ENCODE measurements at places on chromosomes 6 and 20.

- no peak for DNase-seq
Measured at GRCh38 chr6:145071836-145072235, 663.5 kb downstream of the EPM2A start.

- no peak for DNase-seq
Measured at GRCh38 chr6:168534265-168534664, 93.3 kb downstream of the SMOC2 start.

DNA sequence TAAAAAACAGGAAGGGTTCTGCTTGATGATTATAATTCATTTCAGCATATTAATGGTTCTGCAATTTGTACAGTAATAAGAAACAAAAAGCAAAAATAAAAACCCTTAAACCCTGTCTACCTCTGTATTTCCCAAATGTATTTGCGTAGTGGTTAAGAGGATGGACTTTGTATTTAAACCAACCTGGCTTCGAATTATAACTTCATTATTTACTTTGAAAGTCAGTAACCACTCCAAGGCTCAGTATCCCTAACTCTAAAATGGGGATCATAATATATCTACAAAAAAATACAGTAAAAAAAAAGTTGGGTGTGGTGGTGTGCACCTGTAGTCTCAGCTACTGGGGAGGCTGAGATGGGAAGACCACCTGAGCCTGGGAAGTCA, 21.4 kb downstream of the PERP start:
- no peak for DNase-seq

- no peak for DNase-seq
Measured at GRCh38 chr6:110897433-110897832, 22.8 kb downstream of the AMD1 start.

DNA sequence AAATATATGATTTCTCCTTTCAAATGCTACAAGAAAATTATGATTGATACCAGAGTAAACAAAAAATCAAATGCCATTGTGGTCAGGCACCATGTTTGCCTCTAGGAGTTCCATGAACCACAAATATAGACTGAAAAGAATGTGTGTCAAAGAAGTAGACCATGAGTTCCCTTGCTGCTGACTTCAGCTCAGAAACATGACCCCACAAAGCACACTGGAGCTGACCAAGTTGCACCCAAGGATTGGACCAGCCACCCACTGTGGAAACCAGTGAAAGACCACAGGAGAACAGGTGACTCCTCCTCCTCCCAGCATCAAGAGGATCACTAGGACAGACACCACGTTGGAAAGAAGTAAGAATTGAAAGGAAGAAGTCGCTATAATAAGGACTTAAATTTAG, 90.8 kb upstream of the TENT5A start:
- no peak for DNase-seq

DNA sequence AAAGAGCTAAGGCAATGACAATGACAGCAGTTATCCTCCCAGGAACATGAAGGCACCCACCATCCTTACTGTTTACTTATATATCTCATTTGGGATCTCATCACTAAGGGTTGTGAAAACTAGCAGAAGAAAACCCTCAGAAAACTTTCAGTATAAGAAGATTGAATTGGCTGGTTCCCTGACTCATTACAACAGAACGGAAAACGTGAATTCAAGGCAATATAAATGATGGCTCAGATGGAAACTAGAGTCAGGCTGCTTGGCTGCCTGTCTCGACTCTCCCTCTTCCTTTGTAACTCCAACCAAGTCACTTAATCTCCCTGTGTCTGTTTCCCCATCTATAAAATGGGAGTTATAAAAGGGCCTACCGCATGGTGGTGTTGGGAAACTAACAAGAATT, 387.1 kb upstream of the JARID2 start:
- no peak for DNase-seq

DNA sequence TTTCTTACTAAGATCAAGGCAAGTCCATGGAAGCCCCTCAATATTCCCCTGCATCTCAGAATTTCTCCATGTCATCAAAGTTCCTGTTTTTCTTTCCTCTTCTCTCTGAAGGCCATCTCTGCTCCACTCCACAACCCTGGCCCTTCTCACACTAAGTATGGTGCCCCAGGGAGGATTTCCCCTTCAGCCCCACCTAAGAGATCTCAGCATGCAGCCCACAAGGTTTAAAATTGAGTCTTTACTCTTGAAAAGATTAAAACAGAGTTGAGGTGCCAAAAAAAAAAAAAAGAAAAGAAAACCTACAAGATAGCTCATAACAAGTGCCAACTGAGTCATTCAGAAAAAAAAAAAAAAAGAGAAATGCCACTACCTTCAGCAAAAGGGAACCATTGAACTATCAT, 36.5 kb upstream of the TNFAIP3 start:
- no peak for DNase-seq

- no peak for DNase-seq
Measured at GRCh38 chr6:156767603-156768467, 9.3 kb upstream of the ARID1B start.

DNA sequence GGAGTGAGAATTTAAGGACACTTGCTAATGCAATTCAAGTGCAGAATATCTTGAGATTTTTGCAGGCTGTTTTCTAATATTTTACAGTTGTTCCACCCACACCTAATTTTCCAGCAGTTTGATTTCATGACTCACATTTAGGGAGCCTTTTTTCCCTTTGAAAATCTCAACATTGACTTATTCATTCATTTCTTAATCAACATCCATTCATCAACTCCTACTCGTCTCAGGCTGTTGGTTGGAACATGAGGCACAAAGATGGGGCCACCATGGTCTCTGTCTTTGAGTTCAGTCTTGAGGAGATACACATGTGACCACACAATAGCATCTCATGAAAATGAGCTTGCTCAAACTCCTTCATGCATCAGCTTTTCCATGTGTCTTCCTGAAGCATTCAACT, 135.6 kb downstream of the UNC5CL start:
- no peak for DNase-seq

- DNase-seq: no peak
Measured at GRCh38 chr6:35876902-35877301, 44.0 kb downstream of the SRPK1 start.

DNA sequence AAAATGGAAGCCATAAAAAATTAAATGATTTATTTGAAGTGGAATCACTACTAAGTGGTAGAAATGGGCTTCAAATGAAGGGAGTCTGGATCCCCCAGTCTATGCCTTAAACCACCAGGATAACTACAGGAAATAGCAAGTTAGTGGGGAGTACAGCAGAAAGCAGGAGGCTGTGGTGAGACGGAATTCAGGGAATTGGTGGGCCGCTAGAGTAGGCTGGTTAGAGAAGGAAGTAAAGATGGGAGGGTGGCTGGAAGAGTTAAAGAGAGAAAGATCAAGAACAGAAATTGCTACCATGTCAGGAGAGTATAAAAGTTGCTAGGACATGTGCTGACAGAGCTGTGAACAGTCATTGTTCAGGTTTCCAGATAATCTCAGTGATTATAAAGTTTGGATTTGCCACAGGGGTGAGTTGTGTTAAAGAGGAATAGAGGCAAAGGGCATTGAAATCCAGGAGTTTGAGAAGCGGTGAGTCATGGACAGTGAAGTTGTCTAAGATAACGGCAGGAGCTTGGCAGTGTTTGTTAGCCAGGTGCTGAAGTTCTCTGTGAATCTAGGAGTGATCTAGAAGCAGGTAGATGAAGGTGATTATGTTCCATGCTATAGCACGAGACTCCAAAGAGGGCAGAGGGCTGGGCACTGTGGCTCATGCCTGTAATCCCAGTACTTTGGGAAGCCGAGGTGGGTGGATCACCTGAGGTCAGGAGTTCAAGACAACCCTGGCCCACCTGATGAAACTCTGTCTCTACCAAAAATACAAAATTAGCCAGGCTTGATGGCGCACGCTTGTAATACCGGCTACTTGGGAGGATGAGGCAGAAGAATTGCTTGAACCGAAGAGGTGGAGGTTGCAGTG, 13.7 kb upstream of the HINT3 start:
- no peak for DNase-seq

DNA sequence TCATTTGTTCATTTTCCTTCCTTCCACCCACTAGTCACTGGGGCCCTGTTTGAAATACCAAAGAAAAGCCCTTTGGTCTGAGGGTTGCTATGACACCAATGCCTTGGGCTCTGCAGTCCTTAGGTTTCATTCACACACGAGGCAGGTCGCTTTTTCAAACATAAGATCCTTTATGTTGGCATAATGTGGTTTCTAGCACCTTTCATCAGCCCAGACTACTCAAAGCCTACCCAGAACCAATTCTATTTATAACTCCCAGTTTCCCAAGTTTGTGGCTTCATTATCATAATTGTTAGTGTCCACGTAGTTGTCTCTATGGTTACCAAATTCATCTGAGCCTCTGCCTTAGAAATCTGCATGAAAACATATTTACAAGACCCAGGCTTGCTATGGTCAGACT, 6.6 kb upstream of the TP53RK start:
- no peak for DNase-seq

- DNase-seq: no peak
Measured at GRCh38 chr6:150575836-150576235, 23.8 kb upstream of the PLEKHG1 start.

Measured in activated gamma-delta T cell (primary cell).